ENCODE measurements at places on chromosomes 1 and 21.

DNA sequence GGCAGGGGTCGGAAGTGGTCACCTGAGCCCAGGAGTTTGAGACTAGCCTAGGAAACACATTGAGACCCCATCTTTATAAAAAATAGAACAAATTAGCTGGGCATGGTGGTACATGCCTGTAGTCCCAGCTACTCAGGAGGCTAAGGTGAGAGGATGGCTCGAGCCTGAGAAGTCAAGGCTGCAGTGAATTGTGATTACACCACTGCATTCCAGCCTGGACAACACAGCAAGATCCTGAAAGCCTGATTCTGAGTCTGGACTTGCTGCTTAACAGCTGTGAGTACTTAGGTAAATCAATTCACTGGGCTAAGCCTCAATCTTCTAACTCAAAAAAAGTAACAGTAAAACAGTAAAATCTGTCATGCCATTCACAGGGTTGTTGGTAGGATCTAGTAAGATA lies 4.9 kb downstream of the TRAPPC3 start:
- DNase-seq: no peak

- DNase-seq: no peak
These were observed 38.9 kb downstream of the EIF2D start for GRCh38 chr1:206573319-206573718.

DNA sequence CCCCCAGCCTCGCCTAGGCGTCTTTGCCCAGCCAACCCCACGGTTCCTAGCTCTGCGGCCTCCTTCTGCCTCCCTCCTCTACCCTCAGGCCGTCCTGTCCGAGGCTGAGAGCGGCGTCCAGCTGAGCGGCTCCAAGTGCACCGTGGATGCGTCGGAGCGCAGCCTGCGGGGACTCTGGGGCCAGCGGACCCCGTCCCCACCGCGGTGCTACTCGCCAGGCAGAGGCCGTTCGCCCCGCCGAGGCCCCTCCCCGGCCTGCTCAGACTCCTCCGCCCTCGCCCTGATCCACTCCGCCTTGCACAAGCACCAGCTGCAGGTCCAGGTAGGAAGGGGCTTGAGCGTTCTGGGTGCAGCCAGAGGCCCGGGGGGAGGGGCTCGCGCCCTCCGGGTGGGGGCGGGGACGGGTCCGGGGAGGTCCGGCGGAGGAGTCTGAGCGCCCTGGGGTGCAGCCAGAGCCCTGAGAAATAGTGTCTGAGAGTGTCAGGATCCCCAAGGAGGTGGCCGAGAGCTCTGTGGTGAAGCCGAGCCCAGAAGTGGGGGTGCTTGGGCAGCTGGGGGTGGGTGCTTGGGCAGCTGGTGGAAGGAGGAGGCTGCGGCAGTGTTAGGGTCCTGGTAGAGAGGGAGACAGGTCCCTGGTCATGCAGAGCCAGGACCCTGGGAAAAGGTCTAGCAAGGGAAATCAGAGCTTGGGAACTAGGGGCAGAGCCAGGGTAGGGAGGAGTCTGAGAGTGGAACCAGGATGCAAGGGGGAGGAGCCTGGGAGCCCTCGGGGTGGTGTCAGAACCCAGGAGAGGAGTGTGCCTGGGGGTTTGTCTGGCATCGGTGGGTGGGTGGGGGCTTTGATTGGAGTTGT lies 3.2 kb upstream of the NBPF3 start:
- no peak for DNase-seq

- no peak for DNase-seq
These were observed 244.3 kb downstream of the FGGY start for GRCh38 chr1:59541161-59541560.
